ENCODE measurements at places on chromosomes 1 and 21.

GRCh38 chr1:91803847-91804545, 82.0 kb downstream of the TGFBR3 start:
- DNase-seq, result no peak

DNA sequence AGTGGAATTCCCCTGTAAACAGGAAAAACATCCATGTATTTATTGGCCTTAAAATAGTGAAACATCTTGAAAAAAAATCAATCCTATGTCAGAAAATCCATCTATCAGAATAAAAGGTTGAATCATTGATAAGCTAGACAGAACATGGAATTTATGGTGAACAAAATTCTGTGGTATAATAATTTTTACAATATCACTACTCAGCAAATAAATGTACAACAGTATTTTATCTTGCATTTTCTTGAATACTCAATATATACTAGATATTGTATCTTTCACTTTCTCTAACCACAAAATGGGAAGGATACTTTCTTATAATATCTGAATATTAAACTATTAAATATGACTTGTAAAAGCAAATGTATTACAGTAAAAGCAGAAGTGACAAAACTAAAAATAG, 5.7 kb upstream of the UBE4B start:
- DNase-seq, result no peak

GRCh38 chr1:50424045-50424883, 1.0 kb upstream of the DMRTA2 start:
- no peak for DNase-seq

DNA sequence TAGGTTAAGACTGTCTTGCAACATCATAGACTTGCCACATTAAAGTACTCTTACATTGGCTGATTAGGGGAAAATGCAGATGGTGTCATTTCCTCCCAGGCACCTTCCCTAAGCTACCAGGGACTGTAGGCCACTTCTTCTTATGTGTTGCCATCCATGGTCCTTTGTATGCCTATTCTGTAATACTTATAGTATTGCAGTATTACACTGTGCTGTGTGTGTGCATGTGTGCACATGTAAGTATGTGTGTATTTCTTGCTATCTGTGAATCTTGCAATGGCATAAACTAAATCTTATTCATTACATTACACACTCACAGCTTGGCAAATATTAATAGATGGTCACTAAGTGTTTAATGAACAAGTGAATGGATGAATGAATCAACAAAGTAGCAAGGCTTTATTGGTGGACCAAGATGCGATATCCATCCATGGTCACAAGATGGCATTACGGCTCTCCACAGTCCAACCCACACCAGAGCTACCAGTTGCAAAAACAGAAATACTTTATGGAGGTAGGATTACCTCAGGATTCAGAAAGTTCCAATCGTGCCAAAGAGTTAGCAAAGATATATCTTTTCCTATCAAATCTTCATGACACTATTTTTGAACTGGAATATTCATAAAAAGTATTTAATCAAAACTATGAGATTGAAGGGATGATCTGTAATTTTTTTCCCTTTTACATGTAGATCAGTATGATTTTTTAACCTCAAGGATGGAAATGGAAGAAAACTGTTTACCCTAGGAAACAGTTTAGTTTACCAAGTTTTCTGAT, 160.2 kb downstream of the DENND1B start:
- DNase-seq, result peak; percentile 4

GRCh38 chr1:33874636-33875035, 10.8 kb downstream of the HMGB4 start:
- no peak for DNase-seq

- no peak for DNase-seq
These were observed 40.6 kb upstream of the GREM2 start for GRCh38 chr1:240652549-240652948.

GRCh38 chr1:67192902-67193301, 26.6 kb downstream of the IL23R start:
- no peak for DNase-seq

GRCh38 chr21:41653954-41654491, 112.8 kb downstream of the RIPK4 start:
- DNase-seq, result no peak

GRCh38 chr1:64469116-64469976, 583 bp upstream of the CACHD1 start:
- no peak for DNase-seq

DNA sequence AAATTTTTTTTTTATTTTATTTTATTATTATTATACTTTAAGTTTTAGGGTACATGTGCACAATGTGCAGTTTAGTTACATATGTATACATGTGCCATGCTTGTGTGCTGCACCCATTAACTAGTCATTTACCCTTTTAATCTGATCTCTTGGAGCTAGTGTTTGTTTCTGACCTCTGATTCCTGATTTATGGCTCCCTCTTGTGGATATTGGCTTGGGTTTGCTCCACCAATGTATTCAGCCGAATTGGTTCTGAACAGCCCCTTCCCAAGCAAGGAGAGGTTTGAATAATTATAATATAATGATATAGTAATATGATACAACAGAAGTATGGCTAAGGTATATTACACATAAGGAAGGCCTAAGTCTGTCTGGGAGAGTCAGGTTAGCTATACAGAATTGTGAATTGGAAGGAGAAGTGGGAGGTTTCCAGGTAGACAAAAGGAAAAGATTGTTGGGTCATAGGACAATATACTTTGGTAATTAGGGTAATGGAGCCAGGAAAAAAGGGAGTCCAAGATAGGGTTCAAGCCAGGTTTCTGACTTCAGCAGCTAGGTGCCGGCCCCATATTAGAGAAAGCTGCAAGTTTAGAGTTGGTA, 53.1 kb upstream of the HMCN1 start:
- peak; percentile 17 for DNase-seq

- DNase-seq, result no peak
These were observed 125.9 kb downstream of the ATP5PO start for GRCh38 chr21:33789697-33790096.

GRCh38 chr1:115676498-115677181, 34.9 kb downstream of the VANGL1 start:
- DNase-seq, result no peak

DNA sequence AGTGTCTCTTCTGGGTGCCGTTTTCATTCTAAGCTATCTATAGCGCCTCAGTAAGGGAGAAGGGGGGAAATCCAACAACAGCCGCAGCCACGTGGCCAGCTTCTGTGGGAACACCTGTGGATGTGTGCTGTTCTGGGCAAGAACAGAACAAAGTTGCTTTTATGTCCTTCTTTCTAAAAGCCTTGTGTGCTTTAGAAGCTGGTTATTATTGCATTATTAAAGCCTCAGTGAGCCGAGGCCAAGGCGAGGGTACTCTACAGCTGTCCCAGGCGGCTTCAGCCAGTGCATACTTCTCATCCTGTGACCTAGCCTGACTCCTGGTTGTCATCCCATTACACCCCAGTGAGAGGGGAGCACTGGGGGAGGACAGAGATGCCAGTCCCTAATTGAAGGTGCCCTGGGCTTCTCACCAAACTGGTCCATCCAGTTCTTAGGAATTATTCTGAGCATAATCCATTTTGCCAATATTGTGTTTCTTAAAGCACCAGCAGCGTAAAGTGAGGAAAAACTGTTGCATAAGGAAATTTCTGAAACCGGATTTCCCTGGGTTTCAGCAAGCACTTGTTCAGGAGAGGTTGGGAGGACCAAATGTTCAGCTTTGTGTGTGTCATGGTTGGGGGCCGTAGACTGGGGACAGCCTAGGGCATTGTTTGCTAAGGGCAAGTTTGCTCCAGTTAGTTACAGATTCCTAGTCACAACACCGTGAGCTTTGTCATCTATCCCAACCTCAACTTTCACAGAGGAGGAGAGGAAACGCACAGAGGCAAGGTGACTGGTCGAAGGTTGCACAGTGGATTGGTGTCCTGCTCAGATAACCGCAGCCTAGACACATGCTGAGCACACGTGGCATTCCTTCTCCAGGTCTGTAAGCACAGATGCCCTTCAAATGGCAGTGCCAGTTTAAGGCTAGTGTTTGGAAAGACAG, 61.0 kb upstream of the ATP1A1 start:
- peak; percentile 76 for DNase-seq

GRCh38 chr1:71785000-71785399, 497.3 kb downstream of the NEGR1 start:
- no peak for DNase-seq

- DNase-seq, result no peak
These were observed 113.8 kb downstream of the SYF2 start for GRCh38 chr1:25118546-25118945.

DNA sequence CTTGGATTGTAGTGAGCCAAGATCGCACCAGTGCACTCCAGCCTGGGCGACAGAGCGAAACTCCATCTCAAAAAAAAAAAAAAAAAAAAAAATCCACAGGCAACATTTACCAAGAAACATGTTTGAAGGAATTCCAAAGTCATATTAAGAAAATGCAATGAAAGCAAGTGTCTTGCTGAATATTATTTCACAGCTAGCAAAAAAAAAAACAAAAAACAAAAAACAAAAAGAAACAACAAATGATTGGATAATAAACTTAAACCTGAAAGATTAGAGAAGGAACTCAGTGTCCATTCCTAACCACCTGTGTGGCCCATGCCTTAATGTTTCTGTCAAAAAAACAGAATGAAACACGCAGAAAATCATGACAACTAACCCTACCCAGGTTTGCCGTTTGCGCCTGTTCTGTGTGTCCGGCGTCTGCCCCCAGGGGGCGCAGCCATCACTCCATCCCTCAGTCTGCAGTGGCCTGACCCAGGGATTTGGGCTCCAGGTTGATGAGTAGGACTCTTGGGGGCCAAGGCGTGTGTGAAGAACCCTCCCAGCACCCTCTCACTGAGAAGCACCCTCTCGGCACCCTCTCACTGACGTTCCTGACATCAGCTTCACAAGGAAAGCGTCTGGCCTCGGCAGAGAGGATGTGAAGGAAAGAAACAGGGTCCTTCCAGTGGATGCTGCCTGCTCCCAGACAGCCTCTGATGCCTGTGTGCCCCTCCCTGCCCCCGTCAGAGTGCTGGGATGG, 19.2 kb upstream of the PTTG1IP start:
- peak; percentile 2 for DNase-seq

DNA sequence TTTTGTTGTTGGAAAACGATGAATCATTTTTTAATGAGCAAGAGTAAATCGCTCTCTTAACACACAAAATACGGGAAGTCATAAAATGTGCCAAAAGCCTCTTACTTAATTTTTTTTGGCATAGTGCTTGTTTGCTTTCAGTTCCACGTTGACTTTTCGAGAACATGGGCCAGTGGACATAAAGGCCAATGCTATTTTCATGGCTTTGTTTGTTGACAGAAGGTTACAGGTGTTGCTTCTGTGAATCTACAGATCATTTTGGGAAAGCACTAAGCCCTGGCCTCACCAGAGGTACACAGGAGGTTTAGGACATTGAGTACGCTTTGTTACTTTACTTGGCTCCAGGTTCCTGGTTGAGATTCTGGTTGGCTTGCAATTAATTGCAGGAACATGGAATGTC, 199.4 kb upstream of the HMCN1 start:
- peak; percentile 68 for DNase-seq

DNA sequence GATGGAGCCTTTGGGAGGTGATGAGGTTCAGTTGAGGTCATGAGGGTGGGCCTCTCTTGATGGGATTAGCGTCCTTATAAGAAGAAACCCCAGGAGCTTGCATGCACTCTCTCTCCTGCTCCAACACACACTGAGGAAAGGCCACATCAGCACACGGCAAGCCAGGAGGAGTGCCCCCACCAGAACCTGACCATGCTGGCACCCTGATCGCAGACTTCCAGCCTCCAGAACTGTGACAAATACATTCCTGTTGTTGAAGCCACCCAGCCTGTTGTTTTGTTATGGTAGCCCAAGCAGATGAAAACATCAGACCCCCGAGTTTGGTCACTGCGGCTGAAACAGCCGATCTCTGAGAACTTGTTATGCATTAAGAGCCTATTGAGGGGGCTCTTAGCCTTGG, 64.8 kb upstream of the SOD1 start:
- no peak for DNase-seq

- no peak for DNase-seq
These were observed 81.5 kb downstream of the STUM start for GRCh38 chr1:226629896-226630550.

- DNase-seq, result no peak
These were observed 14.7 kb downstream of the ADCY10 start for GRCh38 chr1:167899253-167899681.

GRCh38 chr1:54997711-54997986, 1.1 kb upstream of the BSND start:
- no peak for DNase-seq

DNA sequence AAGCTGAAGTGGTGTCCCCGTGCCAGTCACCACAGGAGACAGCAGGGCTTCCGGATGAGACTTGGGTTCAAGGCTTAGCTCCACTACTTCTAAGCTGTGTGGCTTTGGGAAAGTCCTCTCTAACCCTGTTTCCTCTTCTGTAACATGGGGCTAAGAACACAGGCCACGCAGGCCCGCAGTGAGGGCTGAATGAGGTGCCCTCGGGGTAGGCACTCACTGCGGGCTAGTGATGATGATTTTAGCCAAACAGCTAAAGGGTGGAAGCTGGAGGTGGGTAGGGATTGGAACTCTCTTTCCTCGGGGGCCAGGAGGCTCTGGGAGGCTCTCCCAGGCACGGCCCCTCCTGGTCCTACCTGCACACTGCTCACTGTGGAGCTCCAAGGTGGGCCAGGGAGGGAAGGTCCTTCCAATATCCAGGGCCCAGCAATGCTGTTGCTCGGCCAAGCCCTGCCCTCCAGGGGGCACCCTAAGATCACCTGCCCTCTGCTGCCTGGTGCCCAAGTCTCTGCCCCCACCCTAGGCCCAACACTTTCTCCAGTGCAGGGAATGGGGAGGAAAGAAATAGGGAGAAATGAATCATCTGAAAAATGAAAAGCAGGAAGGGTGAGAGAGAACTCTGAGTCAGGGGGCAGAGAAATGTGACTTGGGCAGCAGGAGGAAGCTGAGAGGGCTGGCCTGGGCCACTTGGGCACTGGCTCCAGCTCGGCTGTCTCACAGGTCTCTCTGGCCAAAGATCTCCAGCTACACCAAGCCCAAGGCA, 19.2 kb upstream of the EVA1B start:
- no peak for DNase-seq

- no peak for DNase-seq
These were observed 60.8 kb upstream of the SLC35F3 start for GRCh38 chr1:233843525-233844204.

- no peak for DNase-seq
These were observed 196.1 kb downstream of the KCNH1 start for GRCh38 chr1:210937846-210938245.

DNA sequence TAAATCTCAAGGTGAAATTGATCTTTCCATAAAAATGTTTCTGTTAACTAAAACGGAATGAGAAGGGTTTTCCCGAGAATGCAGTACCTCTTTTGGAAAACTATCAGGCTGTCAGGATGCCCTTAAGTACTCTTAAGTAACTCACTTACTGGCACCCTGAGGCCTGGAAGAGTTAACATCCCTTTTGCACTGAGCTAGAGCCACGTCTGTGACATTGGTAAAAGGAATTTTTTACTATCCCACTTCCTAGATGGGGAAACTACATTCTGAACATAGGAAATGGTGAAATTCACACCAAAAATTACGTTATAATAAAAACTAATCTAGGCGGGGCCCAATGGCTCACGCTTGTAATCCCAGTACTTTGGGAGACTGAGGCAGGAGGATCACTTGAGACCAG, 39.7 kb upstream of the MAP10 start:
- no peak for DNase-seq

DNA sequence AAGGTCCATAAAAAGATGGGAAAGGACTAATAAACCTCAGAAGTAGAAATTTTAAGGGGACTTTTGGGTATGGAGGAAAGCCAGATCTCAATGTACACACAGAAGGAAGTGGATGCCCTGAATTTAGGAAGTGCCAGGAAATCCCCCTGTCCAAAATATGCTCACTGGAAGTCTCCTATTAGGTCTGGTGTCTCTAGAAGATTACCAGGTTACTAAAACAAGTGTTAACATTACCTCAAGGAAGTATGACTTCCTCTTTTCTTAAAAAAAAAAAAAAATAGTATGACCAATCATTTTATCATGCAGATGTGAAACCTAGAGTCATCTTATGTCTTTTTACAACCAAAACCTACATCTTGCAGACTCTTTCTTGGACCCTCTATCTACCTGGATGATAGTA, 30.7 kb downstream of the CD58 start:
- DNase-seq, result no peak
